ENCODE measurements at places on chromosomes 16 and 17.

DNA sequence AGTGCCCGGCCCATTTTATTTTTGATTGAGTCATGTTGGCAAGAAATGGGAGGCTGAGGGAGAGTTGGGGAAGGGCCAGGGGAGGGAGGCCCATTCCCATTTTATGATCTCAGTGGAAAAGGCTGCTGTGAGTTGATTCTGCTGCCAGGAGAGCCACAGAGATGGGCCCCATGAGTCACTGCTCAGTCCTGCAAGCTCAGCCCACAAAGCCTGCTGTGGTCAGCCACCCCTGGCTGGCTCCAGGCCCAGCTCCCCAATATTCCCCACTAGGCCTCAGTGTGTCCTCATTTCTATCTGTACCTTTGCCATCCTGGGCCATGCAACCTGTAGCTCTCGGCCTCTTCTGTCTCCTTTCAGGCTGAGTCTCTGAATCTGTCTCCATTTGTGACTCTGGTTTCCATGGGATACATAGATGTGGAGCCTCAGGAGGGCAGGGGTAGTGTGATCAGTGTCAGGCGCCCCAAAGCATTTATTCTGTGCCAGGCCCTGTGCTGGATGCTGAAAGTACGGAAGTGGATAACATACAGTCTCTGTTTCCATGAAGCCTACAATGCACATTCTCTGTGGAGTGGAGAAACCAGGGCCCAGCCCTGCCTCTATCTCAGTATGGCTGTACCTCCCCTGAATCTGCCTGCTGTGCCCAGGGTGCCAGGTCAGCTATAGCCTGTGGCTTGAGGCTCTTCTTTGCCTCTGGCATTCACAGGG, 1.9 kb upstream of the PLEKHG4 start:
- H3K4me3 ChIP-seq: no peak overlapping the region
- H3K27me3 ChIP-seq: no peaks in the 10 kb centered on the region
- H3K4me1 ChIP-seq: peaks cover 17% of the 10 kb centered on the region
- DNase-seq: no peak

GRCh38 chr17:82247856-82248671, 19.2 kb downstream of the SLC16A3 start:
- no peak for DNase-seq
- H3K36me3 ChIP-seq: peaks cover 100% of the 10 kb centered on the region
- H3K27ac ChIP-seq: no peak overlapping the region
- no peaks in the 10 kb centered on the region for H3K27me3 ChIP-seq

DNA sequence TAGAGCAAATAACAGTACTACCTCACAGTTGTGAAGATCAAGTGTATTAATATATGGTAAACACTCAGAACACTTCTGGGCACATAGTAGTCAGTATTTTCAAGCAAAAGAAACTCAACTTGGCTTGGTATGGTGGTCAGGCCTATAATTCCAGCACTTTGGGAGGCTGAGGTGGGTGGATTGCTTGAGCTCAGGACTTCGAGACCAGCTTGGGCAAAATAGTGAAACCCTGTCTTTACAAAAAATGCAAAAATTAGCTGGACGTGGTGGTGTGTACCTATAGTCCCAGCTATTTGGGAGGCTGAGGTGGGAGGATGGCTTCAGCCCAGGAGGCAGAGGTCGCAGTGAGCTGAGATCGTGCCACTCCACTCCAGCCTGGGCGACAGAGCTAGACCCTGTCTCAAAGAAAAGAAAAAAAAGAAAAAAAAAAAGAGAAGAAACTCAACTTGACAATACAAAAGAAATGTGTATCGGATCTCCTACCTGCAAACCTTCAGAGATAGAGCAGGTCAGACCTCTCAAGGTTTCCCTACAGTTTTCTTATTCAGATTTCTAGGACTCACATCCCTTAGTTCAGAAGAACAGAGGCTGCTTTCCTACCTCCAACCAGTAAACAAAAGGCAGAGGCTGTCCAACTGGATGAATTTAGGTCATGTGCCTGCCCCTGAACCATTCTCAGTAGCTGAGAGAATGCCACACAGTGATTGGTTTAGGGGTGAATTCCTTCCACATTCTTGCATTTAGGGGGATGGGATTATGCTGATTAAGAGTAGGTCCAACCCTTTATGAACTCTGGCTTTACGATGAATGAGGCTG, 1.7 kb upstream of the KPNA2 start:
- no peak for DNase-seq
- H3K27ac ChIP-seq: no peak overlapping the region
- no peaks in the 10 kb centered on the region for H3K27me3 ChIP-seq
- no peak overlapping the region for H3K4me3 ChIP-seq
- H3K36me3 ChIP-seq: no peaks in the 10 kb centered on the region

DNA sequence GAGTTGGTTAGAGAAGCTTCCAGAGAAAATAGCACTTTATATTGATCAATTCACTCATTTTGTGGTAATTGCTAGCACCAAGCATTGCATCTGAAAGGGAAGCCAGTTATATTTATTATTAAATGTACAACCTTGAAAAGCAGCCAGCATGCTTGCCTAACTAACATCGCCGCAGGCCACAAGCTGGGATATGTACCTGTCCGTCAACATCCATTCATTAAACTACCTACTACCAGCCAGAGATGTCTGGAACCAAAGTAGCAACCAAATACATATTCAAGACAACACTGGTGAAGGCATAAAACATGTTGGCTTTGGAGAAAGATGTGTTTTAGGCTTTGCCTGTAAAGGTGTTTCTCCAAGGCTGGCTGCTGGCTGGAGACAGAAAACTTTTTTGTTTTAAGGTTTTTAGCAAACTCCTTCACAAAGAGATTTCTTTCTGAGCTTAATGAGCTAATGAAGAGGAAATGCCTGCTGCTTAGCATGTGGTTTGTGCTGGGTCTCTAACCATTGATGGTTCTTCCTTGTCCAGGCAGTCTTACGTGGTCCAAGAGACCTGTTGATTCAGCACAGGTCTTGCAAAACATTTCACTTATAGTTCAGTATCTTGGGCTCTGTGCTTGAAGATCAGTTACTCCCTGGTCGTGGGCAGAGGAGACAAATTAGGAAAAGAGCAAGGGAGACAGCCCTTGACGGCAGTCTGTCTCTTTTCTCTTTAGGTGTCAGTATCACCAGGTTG, 3.1 kb downstream of the ITPRIPL2 start:
- H3K27ac ChIP-seq: peak overlapping the region; percentile 7
- DNase-seq: no peak
- H3K36me3 ChIP-seq: no peaks in the 10 kb centered on the region
- no peak overlapping the region for H3K4me3 ChIP-seq
